ENCODE measurements at places on chromosomes 13 and 19.

DNA sequence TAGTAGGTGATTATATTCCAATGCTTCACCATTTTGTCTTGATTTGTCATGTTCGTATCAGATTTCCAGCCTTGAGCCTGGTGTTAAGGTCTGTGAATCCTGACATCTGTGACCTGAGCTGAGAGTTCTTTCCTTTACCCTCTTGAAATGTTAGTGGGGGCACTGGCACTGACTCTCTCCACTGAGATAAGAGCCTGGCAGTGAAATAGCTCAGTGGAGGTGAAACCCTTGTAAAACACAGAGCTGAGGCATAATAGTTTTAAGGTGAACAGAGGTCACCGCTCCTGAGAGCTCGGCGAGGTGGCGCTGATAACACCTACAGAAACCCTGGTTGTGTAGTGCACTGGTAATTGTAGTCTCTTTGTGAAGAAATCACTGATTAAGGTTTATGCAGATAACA lies 748.2 kb downstream of the DIAPH3 start:
- no peak for DNase-seq

GRCh38 chr19:1147934-1148549 lies 26.0 kb downstream of the SBNO2 start:
- no peak for DNase-seq

GRCh38 chr19:36093687-36094086 lies 17.3 kb upstream of the OVOL3 start:
- DNase-seq: peak; percentile 60

GRCh38 chr13:60112771-60113170 lies 51.0 kb downstream of the DIAPH3 start:
- no peak for DNase-seq

GRCh38 chr19:54947381-54947780 lies at the start of gene NLRP7:
TSS of gene NLRP7 (minus strand) at chr19:54947530.
- DNase-seq: no peak

- no peak for DNase-seq
Measured at GRCh38 chr19:2413629-2414028, 13.8 kb downstream of the TIMM13 start.

GRCh38 chr13:28637714-28638355 lies 21.1 kb upstream of the POMP start:
- no peak for DNase-seq

DNA sequence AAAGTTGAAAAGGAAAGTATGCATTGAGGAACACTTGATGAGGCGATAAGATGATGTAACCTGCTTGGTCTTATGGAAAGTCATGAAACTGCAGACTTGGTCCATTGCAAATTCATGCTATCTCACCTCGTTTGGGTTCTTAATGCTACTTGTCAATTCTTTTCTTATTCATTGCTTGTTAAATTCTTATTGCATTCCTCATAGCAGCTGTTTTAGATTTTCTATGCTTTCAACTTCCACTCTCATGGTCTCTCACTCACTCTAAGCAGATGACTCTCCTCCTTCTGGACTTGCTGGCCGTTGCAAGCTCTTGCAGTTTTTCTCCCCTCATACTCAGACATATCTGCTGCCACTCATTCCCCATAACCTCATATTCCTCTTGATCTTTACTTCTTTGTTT lies 67.8 kb upstream of the CSNK1A1L start:
- DNase-seq: no peak

DNA sequence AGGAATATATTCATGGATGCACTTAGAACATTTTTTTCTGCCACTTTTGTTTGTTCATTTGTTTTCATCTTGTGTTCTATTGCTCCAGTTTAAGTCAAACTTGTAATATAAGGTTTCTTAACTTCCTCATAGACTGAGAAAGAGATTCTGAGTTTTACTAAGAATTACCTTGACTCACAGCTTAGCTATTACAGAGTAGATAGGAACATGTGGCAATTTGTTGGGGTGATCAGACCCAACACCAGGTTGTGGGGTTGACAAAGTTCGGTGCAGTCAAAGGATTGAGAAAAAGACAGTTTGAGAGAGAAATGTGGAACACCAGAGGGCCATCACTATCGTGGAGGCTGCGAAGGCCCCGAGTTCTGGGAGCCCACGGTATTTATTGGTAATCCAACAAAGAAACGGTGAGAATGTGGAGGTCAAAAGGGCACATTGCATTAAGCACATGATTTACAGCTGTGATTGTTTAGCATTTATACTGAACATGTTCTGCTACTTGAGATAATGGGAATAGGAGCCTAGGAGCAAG lies 2526.0 kb downstream of the PCDH9 start:
- DNase-seq: no peak

DNA sequence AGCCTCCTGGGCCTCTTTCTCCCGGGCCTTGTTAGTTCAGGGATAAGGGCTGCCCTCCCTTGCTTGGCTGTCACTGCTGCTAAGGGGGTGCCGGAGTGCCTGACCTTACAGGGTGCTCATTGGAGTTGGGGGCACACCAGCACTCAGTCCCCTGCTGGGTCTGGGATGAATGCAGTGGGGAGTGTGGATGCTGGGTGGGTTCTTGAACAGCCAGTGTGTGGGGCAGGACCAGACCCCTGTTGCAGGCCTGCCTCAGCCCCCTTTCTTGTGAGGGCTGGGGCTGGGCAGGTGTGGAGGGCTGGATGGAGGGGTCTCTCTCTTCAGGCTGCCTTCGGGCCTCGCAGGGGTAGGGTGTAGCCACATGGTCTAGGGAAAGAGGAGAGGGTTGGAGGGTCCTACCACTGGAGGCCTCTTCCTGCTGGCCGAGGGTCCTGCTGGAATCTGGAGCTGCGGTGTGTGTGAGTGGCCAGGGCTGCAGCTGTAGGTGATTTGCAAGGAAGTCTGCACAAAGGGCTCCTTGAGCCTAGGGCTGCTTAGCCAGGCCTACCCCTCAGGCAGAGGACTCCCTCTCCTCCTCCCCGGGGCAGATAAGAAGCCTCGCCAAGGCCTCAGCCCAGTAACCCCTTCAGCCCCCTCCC lies 3.2 kb downstream of the CEBPA start:
- DNase-seq: no peak

- DNase-seq: no peak
Measured at GRCh38 chr13:38950987-38951386, 39.6 kb downstream of the STOML3 start.

DNA sequence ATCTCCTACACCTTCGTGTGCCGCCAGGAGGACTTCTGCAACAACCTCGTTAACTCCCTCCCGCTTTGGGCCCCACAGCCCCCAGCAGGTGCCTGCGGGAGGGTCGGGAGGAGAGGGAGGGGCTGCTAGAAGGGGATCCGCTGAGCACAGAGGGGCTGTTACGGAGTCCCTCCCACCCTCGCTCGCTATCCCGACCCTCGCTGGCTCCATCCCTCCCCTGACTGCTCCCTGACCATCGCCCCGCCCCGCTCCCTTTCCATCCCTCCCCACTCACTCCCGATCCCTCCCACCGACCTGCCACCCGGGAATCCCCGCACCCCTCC lies 780 bp downstream of the CD177 start:
- DNase-seq: no peak

- DNase-seq: no peak
Measured at GRCh38 chr13:42367831-42368230, 95.9 kb downstream of the AKAP11 start.

DNA sequence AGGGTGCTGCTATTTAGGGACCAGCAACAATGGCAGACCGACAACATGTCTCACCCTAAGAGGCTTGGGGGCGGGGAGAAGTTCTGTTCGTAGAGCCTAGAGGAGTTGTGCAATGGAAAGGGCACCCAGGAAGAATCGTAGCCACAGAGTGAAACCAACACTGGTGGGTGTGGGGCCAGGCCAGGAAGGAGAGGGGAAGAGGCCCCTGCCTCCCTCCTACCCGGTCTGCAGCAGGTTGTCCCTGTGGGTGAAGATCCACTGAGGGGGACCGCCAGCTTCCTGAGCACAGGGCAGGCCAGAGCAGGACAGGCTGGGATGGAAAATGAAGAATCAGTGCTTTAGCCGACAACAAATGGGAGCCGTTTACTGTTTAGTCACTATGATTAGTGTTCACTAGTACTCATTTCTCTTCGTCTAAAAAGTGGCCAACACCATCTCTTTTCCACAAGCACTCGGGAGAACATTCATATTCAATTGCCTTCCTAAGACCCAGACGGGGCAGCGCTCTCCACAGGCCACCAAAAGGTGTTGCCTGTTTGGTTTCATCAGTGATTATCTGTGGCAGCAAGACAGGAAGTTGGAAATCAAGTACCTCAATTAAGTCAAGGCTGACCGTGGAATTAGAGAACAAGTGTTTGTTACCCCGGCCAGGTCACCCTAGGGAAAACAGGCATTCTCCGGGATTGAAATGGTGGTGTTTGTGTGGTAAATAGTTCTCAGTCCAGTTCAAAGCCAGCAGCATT lies 1.1 kb upstream of the ATP11A start:
- DNase-seq: no peak

GRCh38 chr19:50344661-50345318 lies 15.6 kb upstream of the KCNC3 start:
- DNase-seq: peak; percentile 67

GRCh38 chr13:29117663-29118062 lies 297.5 kb downstream of the MTUS2 start:
- DNase-seq: no peak

DNA sequence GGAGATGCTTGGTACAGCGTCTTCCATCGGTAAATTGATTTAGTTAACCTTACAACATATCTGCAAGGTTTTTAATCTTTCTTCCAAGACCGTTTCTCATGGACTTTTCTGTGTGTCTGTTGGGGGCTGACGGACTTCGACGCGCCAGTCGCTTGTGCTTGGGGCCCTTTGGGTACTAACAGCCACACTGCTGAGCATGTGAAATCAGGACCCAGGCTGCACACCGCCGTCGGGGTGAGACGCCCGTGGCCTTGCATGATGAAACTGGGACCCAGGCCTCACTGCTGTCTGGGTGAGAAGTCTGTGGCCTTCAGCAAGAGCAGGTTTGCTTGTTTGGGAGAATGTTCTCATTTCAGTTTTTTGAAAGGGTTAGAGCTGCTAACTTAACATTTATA lies 9.8 kb downstream of the ATP4B start:
- no peak for DNase-seq

DNA sequence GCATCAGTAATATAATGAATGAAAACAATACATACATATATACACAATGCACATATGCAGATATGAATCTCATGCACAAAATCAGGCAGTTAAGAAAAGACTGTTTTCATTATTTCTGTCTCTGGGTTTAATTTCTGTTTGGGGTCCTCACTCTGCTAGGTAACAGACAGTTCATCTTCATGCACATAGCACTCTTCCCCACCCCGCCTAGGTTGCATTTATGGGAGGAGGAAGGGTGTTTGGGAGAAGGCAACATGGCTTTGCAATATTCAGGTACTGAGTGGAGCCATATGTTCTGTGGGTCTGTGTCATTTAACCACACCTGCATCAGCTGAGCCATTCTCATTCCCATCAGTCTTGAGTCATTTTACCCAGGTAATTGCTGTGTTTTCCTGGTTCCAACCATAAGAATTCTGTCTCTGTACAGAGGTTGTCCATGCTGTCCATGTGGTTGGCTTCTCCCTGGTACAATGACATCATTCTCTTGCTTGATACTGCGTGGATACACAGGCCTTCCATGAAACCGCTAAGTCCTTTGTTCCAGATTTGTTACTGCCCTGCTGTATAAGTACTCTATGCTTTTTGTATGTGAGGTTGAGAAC lies 45.3 kb downstream of the RFC3 start:
- no peak for DNase-seq

DNA sequence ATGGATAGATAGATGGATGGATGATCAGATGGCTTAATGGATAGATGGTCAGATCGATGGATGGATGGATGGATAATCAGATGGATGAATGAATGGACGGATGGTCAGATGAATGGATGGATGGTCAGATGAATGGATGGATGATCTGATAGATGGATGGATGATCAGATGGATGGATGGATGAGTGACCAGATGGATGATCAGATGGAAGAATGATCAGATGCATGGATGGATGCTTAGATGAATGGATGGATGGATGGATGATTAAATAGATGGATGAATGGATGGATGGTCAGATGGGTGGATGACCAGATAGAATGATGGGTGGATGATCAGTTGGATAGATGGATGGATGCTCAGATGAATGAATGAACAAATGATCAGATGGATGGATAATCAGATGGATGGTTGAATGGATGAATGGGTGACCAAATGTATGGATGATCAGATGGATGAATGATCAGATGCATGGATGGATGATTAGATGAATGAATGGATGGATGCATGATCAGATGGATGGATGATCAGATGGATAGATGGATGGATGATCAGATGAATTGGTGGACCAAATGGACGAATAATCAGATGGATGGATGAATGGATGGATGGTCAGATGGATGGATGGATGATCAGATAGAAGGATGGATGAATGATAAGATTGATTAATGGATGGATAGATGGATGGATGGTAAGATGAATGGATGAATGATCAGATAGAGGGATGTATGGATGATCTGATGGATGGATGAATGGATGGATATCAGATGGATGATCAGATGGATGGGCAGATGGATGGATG lies 205.1 kb downstream of the TEX29 start:
- no peak for DNase-seq

- DNase-seq: no peak
Measured at GRCh38 chr19:2458054-2458453, 1.3 kb upstream of the LMNB2 start.

GRCh38 chr19:17209126-17210036 lies 5.8 kb upstream of the USE1 start:
- peak; percentile 83 for DNase-seq

DNA sequence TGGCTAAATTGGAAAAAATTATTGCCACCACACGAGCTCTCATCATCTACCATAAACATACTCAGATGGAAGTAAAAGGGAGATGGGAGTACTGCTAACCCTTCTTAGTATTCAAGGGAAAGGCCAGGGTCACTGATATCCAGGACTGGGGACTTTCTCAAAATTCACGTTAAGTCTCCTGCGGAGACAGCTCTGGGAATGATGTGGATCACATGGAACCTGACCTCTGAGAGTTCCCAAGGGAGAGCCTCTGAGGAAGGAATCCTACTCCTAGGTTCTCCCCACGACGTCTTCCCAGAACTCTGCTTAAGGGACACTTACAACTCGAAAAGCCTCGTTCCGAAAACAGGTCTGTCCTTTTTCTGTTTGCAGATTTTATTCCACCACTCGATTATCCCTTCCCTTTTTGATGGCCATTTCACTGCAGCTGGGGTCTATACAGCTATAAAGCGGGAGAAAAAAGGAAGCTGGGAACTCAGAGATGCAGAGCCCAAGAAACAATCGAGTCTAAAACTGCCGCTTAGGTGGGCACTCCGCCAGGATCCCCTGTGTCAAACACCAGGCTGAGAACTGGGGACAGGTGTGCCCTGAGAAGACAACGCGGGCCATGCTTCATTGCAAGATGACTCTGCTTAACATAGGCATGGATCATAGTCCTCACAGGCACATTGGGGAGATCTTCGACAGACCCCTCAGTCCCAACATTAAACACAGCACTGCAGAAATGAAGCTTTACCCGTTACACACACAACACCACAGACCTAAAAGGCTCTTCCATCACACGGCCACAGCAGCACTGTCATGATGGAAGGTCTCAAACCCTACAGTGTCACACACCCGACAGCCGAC lies 823 bp upstream of the ZNF567 start:
- no peak for DNase-seq

- no peak for DNase-seq
Measured at GRCh38 chr13:40152922-40153321, 497.5 kb downstream of the COG6 start.

Measured in GM13976 (cell line).